Lung (tissue), 17 donors: ENCODE measurements at places on chromosomes 5 and 9. TPM values are rescaled to one million over a fixed set of nuclear protein-coding genes. Genes with fewer than 3 reads are reported as not detected.

GRCh38 chr5:82785882-82786509 is 291.2 kb downstream of the TMEM167A start:
- no peak for DNase-seq
- peaks cover 27% of the 10 kb centered on the region for H3K4me1 ChIP-seq
- no peak overlapping the region for H3K27ac ChIP-seq
- no peak overlapping the region for H3K4me3 ChIP-seq

DNA sequence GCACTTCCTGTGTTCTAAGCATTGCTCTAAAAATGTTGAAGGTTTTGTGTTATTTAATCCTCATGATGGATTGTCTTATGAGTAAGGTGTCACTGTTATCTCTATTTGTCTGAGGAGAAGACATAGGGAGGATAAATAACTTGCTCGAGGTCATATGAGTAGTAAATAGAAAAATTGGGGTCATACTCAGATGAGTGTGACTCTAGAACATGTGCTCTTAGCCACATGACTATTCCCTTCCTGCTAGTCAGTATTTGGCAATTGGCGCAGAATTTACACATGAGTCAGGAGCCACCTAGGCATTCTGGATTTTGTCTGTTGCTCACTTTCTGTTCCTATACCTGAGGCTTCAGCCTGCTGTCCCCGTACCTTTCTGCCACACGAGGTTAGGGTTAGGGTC is 234.6 kb upstream of the CD180 start:
- H3K27me3 ChIP-seq: no peaks in the 10 kb centered on the region
- H3K4me3 ChIP-seq: no peak overlapping the region
- H3K27ac ChIP-seq: no peak overlapping the region
- DNase-seq: no peak

- no peak overlapping the region for H3K4me3 ChIP-seq
- H3K27ac ChIP-seq: no peak overlapping the region
- no peaks in the 10 kb centered on the region for H3K27me3 ChIP-seq
- DNase-seq: no peak
- no peaks in the 10 kb centered on the region for H3K36me3 ChIP-seq
Observed at GRCh38 chr9:2676466-2676865, 40.8 kb upstream of the KCNV2 start.

GRCh38 chr9:124696101-124696500 is 75.0 kb downstream of the NR6A1 start:
- no peak for DNase-seq
- H3K27me3 ChIP-seq: no peaks in the 10 kb centered on the region
- H3K4me1 ChIP-seq: peaks cover 5% of the 10 kb centered on the region
- H3K27ac ChIP-seq: no peak overlapping the region

The ZNF618 gene
- total RNA-seq: 9.4 TPM

DNA sequence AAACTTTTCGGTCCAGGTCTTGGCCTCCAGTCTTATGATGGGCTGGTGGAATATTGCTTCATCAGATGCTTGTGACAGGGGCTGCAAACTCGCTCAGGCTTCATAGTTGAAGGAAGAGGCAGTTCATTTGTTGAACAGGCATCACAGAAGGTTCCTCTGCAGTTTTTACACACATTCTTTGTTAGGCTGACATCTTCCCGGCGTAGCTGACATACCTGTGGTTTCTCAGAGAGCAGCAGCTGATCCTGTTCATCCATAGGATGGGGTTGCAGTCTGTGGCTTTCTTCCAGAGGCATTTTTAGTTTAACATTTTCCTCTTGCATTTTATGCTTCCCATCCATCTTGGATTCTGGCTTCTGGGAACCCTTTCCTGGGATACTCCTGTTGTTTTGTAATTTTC is 1255.2 kb downstream of the EFNA5 start:
- no peaks in the 10 kb centered on the region for H3K27me3 ChIP-seq
- no peaks in the 10 kb centered on the region for H3K36me3 ChIP-seq
- no peak overlapping the region for H3K4me3 ChIP-seq
- no peaks in the 10 kb centered on the region for H3K4me1 ChIP-seq

The PRRC1 gene
- total RNA-seq: 56.8 TPM

DNA sequence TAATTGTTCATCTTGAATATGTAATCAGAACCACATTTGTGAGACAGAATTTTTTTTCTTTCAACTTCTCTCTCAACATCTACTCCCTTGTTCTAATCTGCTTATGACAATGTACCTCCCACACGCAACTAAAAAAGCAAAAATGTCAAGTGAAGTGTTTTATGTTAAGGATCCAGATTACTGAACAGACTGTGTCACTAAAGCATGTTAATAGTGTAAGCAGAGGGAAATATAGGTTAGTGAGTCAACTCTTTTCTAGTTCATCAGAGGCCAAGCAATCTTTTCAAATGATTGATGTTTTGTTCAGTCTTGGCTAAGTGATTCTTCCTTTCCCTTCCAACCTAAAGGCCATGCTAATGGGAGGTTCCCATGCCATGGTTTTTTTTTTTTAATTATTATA is 34.7 kb upstream of the IDNK start:
- H3K4me1 ChIP-seq: no peaks in the 10 kb centered on the region
- no peak for DNase-seq
- no peak overlapping the region for H3K4me3 ChIP-seq

The STK32A gene
- 8.7 TPM for total RNA-seq

The SGCD gene
- 20.9 TPM for total RNA-seq

DNA sequence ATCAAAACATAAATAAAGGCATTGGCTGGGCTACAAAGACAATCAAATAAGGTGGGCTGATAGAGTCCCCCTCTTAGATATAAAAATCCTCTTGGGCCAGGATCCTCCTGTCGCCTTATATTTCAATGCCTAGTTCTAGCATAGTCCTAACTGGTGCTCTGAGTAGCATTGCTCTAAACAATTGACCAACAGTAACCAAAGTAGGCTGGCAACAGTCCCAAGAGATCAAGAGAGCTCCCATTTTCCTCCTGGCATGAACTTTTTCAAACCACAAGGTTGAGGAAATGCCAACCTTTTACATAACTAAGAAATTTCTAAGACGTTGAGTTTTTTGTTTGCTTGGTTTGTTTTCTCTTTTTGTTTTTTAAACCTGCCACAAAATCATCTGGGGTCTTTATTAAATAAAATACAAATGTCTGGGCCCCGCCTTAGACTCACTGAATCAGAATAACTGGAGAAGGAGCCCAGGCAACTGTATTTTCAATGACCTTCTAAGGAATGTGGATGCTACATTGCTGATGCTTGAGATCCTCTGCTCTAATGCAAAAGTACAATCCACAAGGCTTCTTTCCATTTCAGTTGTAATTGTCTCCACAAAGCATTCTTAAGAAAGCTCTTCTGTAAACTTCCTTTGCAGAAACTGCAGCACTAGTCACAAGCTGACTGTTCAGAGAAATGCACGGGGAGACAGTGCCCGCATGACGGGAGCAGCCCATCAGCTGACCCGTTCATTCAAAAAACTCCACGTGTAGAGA is 2.9 kb downstream of the SLC45A2 start:
- peaks cover 3% of the 10 kb centered on the region for H3K4me1 ChIP-seq
- H3K27ac ChIP-seq: no peak overlapping the region
- peaks cover under 1% of the 10 kb centered on the region for H3K36me3 ChIP-seq
- no peak overlapping the region for H3K4me3 ChIP-seq
- no peaks in the 10 kb centered on the region for H3K27me3 ChIP-seq

- H3K27me3 ChIP-seq: no peaks in the 10 kb centered on the region
- no peaks in the 10 kb centered on the region for H3K4me1 ChIP-seq
- no peak overlapping the region for H3K4me3 ChIP-seq
- no peak overlapping the region for H3K27ac ChIP-seq
- no peak for DNase-seq
Observed at GRCh38 chr9:119802621-119803020, 433.4 kb upstream of the BRINP1 start.

The PAPPA gene
- total RNA-seq: 6.7 TPM

DNA sequence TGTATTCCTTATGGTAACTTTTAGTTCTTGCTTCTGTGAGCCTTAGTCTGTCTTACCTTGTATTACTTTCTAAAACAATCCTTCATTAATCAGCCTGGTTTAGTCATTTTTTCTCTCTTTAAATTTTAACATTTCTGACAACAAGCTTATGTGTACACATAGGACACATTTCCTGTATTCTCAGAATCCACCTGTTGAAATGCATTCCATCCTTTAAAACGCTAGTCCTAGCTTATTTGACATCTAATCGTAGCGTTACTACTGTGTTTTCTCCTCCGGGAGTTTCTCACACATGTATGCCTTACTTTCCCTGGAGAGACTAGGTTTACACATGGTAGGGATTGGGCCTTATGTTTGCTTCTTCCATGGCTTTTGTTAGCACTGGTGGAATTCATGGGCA is 3.8 kb downstream of the TARS1 start:
- no peaks in the 10 kb centered on the region for H3K27me3 ChIP-seq
- H3K36me3 ChIP-seq: peaks cover 8% of the 10 kb centered on the region
- no peak for DNase-seq
- H3K4me1 ChIP-seq: peaks cover 4% of the 10 kb centered on the region
- no peak overlapping the region for H3K4me3 ChIP-seq
- no peak overlapping the region for H3K27ac ChIP-seq

- no peaks in the 10 kb centered on the region for H3K27me3 ChIP-seq
- H3K36me3 ChIP-seq: no peaks in the 10 kb centered on the region
- DNase-seq: no peak
- H3K4me3 ChIP-seq: no peak overlapping the region
- no peak overlapping the region for H3K27ac ChIP-seq
Observed at GRCh38 chr9:134353539-134353938, 27.3 kb downstream of the RXRA start.

The DPYSL3 gene
- 112 TPM for total RNA-seq

DNA sequence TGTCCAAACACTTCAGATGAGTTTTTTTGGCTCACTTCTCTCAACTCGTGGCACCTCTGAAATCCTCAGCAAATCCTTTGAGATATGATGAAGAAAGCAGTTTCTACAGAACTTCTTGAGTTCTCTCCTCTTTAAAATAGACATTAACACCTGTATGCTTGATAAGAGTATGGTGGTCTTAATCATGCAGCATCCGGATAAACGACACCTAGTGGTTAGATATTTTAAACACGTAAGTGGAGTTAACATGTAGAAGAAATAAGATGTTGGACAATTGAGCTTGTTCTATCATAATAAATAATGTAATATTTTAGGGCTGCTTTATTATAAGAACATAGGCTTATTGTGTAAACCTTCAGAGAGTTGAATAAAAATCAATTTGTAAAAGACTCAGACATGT is 324.8 kb downstream of the CYLC2 start:
- H3K27me3 ChIP-seq: no peaks in the 10 kb centered on the region
- no peak overlapping the region for H3K4me3 ChIP-seq
- H3K4me1 ChIP-seq: no peaks in the 10 kb centered on the region
- peak; percentile 0 for DNase-seq
- no peaks in the 10 kb centered on the region for H3K36me3 ChIP-seq

DNA sequence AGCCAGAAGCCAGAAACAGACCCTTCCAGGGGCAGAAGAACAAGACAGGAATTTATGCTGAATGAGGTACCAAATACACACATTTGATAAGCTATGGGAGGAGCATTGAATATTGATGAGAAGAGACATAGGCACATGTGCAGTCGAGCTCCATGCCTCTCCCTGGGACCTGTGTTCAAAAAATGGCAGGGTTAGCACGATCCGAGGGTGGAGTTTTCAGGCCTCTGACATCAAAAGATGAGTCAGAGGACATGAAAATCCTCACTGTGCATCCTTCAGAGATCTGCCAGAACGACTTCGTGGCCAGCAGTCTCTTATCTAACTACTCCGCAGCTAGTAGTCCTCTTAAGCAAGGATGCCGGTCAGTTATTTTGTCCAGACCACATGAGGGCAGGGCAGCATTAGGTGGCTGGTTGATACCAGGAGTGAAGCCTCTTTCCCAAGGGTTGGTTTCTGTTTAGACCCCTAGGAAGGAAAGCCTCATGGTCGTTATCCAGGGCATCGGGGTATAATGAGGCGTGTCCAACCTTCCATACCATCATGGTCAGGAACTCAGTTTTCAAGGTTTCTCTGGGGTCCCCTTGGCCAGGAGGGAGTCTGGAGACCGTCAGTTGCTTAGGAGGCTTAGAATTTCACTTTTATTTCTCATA is 11.6 kb upstream of the CMBL start:
- H3K4me3 ChIP-seq: no peak overlapping the region
- H3K27ac ChIP-seq: no peak overlapping the region
- no peaks in the 10 kb centered on the region for H3K27me3 ChIP-seq

- H3K36me3 ChIP-seq: no peaks in the 10 kb centered on the region
- H3K27me3 ChIP-seq: no peaks in the 10 kb centered on the region
- no peak overlapping the region for H3K27ac ChIP-seq
- no peak for DNase-seq
- H3K4me3 ChIP-seq: no peak overlapping the region
Observed at GRCh38 chr5:67512758-67513157, 316.2 kb upstream of the CD180 start.

The CEP120 gene
- 29.6 TPM for total RNA-seq

DNA sequence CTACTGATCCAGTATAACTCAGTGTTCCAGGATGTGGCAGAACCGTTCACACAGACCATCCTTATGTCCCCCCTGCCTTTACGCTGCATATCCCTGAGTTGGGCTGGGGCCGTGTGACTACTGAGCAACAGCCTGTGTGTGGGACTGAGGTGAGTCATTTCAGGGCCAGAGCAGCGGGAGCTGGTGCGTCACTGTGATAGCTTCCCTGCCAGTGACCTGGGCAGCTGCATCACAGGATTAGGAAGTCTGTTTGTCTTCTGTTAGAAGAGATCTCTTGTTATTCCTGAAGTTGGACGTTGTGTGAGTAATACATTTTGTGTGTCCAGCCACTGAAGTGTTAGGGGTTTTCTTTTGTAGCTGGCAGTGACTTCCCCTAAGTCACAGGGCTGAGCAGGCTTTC is 35.6 kb downstream of the TPPP start:
- no peak overlapping the region for H3K27ac ChIP-seq
- no peaks in the 10 kb centered on the region for H3K27me3 ChIP-seq
- no peak for DNase-seq
- H3K4me1 ChIP-seq: no peaks in the 10 kb centered on the region

The TMEM245 gene
- total RNA-seq: 63.3 TPM

DNA sequence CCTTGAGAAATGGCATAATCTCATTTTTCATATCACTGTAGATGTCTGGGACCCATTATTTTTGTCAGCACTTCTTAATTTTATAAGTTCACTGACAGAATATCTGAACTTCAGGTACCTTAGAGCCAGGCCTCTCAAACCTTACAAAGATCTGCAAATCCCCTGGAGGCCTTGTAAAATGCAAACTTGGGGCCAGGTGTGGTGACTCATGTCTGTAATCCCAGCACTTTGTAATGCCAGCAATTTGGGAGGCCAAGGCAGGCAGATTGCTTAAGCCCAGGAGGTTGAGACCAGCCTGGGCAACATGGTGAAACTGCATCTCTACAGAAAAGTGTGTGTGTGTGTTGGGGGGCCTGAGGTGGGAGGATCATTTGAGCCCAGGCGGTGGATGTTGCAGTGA is 30.8 kb downstream of the RASGRF2 start:
- DNase-seq: no peak
- H3K27ac ChIP-seq: no peak overlapping the region
- no peak overlapping the region for H3K4me3 ChIP-seq

The PCDHA6 gene
- 0.92 TPM for total RNA-seq

DNA sequence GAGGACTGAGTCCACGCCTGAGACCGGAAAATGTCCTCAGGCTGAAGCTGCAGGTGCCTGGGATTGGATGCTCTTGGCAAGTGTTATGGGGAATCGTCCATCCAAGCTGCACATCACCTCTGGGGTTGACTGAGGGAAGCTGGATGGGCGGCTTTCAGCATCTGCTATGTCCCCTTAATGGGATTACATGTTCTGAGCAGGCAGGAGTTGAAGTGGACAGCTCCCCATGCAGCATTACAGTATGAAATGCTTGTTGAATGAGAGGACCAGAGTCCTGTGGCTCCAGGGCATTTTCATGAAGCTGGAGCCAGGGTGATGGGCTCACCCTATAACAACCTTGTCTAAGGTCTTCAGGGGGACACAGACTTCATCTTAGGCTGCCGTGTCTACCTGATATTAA is 270.9 kb downstream of the HSPA4 start:
- DNase-seq: no peak
- H3K4me1 ChIP-seq: no peaks in the 10 kb centered on the region
- H3K27me3 ChIP-seq: no peaks in the 10 kb centered on the region
- H3K27ac ChIP-seq: no peak overlapping the region

The ZNF367 gene
- total RNA-seq: 3.1 TPM

The SLC35A4 gene
- 10.7 TPM for total RNA-seq
